ENCODE measurements at places on chromosomes 2 and 18.

GRCh38 chr2:218981881-218982585 is 3.0 kb downstream of the FEV start:
- DNase-seq, result no peak

- no peak for DNase-seq
Observed at GRCh38 chr18:35467624-35468016, 30.1 kb downstream of the INO80C start.

DNA sequence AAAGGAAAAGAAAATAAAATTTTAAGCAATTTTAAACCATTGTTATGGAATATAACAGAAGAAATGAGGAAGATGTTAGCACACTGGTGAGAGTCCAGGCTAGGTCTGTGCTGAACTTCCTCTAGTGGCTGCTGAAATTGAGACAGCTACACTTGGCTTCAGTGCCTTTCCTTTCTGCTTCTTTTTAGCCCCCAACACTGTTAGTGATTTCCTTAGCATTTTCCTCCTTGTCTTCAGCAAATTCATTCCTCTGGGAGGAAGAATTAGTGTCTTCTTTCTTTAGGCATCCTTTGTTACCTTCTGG is 47.6 kb downstream of the ITGAV start:
- DNase-seq, result no peak

- no peak for DNase-seq
Observed at GRCh38 chr2:88230911-88231310, 60.8 kb downstream of the THNSL2 start.

DNA sequence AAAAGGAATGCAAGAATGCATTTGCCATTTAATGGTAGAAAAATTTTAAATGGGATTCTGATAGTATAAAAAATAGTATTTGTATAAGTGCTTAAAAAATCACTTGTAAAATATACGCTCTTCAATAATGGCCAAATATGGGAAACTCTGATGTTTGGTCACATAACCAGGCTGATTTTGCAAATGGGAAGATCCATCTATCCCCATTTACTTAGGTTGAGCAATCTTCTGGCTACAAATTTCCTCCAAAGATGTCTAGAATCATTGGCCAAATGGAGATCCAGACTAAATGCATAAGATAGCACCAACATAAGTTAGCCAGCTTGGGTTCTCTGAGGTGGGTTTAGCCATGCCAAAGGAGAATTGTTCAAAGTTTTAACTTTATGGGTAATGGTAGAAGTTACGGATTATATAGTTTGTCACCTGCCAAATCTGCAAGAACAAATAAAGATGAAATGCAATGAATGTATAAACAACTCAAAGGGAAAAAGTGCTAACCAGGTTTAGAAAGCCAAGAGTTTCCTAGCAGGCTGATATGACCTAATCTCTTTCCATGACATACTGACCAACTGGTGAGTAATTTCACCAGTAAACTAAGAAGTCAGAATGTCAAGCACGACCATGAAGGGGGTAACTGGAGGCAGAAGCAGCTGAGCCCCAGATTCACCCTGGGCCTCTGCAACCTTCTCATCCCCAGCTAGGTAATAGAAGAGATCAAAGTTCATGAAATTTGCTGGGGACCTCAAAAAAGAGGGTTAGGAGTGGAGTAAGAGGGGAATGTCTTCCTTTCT is 10.0 kb downstream of the RHOB start:
- no peak for DNase-seq

DNA sequence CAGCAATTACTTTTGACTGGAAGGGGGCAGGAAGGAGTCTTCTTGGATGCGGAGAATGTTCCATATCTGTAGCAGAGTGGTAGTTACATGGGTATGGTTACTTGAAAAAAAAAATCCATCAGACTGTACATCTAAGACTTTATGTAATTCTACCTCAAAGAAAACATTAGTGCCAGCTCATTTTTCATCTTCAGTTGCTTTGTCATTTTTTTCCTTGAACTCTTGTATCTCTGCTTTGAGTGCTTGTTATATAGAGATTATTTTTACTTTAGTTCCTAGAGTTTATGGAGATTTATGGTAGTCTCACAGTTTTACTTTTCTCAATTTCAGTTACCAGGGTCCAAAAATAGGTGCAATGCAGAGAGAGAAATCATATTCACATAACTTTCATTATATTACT is 60.0 kb upstream of the ITSN2 start:
- no peak for DNase-seq

DNA sequence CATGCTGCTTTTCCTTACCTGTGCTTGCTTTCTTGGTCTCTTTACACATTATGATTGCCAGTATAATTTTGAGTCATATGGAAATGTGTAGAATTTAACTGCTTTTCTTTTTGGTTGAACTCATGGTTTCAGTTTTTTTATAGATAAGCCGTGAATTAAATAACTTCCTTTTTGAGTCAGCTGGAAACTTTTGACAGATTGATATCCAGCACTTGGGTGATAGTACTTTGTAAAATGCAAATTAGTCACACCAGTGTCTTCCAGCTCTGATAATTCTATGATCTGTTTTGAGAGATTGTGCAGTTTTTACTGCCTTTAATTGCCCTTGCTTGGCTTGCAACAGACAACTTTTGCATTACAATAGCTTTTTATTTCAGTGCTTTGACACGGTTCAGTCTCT is 86.4 kb downstream of the NCOA1 start:
- DNase-seq, result no peak

GRCh38 chr2:37230581-37230980 is 815 bp downstream of the CEBPZ start:
- DNase-seq, result no peak

DNA sequence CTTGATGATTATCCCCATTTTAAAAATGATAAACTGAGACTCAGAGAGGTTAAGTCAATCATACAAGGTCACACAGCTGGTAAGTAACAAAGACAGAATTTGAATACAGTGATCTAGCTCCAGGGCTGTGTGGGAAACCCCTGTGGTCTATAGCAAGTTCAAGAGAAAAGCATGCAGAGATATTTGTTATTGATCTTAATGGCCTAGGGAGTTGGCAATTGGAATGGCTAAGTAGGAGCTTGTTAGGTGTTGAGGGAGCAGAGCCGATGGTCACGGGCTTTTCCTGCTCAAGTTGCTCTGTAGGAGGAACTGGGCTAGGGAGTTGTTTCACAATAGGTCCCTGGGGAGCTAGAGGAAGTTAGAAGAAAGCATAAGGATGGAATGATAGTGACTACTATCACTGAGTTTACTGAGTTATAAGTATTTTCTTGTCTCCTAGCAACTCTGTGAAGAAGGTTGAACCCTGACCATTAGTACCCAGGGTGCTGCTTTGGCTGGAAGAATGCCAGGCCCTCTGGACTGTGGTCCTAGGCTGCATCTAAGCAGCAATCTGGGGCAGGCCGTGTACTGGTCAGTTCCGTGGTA is 30.0 kb downstream of the RNF125 start:
- DNase-seq, result no peak

GRCh38 chr2:168244318-168244717 is 3.1 kb downstream of the STK39 start:
- DNase-seq, result peak; percentile 7
